Bronchial smooth muscle cell (primary cell): ENCODE measurements at places on chromosomes 7 and 10. TPM values are rescaled to one million over a fixed set of nuclear protein-coding genes. Genes with fewer than 3 reads are reported as not detected.

The PTN gene
- total RNA-seq = 5.2 and 38.6 TPM in 2 replicates

The ATAD1 gene
- total RNA-seq = 26.4 and 29.6 TPM in 2 replicates

The ATRNL1 gene
- 0.16 and 0.69 TPM in 2 replicates for total RNA-seq

The MPLKIP gene
- 4.2 and 13.7 TPM in 2 replicates for total RNA-seq

The KNDC1 gene
- 0.47 and 3.3 TPM in 2 replicates for total RNA-seq

The ADAMTS14 gene
- total RNA-seq = 3.3 and 22.9 TPM in 2 replicates

The ACTL6B gene
- total RNA-seq = not detected in 2 replicates

The KLF14 gene
- total RNA-seq = under 0.01 TPM in 1 of 2 replicates, not detected in the other

The FAM13C gene
- 3.3 and 5.7 TPM in 2 replicates for total RNA-seq

The FXYD4 gene
- total RNA-seq = not detected in 2 replicates

The LIPN gene
- not detected in 2 replicates for total RNA-seq

The MACROH2A2 gene
- total RNA-seq = 11.0 and 13.1 TPM in 2 replicates

The ANKRD61 gene
- not detected in 2 replicates for total RNA-seq
